ENCODE measurements at places on chromosomes 3 and 15.

- DNase-seq, result no peak
These were observed 214.7 kb downstream of the SHQ1 start for GRCh38 chr3:72633534-72633933.

- DNase-seq, result no peak
These were observed 1.1 kb downstream of the ATP13A4 start for GRCh38 chr3:193553586-193553985.

- no peak for DNase-seq
These were observed 159.1 kb upstream of the NANOGP8 start for GRCh38 chr15:35244227-35244626.

DNA sequence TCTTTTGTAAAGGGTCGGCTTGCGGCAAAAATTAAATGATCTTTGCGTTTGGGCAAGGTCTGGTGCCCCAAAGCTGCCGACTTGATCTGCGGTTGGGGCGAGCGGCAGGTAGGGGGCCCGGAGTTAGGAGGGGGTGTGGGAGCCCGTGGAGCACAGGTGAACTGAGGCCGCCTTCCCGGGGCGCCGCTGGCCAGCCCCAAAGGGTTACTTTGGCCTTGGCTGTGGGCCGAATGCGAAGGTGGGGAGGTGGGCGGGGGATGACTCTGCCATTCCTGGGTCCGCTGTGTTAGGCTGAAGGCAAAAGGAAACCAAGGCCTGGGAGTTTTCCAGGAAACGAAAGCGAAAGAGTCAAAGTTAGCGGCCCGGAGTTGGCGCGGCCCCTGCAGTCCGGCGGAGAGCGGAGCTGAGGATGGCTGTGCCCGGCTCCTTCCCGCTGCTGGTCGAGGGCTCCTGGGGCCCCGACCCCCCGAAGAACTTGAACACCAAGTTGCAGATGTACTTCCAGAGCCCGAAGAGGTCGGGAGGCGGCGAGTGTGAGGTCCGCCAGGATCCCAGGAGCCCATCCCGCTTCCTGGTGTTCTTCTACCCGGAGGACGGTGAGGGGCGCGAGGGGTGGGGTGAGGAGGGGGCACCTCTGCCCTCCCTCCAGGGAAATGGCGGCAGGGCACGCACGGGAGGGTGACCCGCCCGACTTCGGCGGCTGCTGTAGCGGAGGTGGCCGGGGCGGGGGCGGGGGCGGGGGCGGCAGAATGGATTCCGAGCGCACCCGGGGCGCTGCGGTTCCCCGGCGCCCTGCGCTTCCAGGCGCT is at the start of gene PARP14:
PARP14 (plus strand) TSS at position 365 of the 809 bp plus-strand sequence; CDS start at position 410, 45 bp downstream.
- peak; percentile 45 for DNase-seq

- DNase-seq, result no peak
These were observed 124.3 kb downstream of the ZNF280D start for GRCh38 chr15:56608993-56609392.

DNA sequence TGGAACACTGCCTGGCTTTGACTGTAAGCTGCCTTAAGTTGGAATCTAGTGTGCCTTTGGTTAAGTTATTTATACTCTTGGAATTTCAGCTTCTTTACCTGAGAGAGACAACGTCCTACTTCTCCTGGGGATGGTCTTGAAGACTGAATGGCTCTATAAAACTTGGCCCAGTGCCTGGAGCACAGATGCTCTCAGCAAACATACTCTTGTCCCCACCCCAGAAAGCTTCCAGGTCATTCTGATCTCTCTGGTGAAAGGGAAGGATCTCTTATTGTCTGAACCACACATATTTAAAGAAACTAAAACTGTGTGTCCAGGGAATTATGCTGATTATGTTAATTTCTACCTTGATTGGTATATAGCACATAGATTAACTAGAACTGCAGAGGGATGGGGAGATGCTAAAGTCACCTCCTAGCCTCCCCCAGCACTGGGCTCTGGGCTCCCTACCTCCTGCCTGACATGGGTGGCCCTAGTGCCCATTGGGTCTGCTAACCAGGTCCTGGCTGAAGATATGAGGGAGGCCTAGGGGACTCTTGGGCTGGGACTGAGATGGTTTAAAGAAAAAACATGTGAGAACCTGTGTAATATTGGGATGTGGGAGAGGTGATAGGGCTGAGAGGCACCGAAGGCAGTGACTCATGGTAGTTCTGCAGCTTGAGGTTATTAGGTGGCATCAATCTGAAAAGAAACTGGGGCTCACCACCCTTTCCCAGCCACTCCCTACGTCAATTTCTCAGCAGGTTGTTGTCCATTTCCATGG is 171.0 kb downstream of the RPLP1 start:
- DNase-seq, result no peak

GRCh38 chr3:42526616-42527367 is 24.3 kb downstream of the VIPR1 start:
- peak; percentile 13 for DNase-seq

DNA sequence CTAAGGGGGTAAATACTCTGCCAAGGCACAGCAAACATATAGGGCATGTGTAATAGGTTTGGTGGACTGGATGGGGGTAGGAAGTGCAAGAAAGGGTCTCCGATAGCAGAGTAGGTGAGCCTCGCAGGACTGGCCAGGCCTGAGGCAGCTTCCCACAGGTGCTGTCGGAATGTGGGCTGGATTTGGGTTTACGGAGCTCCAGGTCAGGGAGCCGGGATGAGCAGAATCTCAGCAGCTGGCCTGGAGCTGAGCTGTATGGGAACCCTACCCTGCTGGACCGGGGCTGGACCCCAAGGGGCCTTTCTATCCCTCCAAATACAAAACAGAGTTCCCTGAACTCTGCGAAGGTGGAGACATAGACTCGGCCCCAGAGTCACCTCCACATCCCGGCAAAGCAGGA is 15.0 kb downstream of the KLF15 start:
- DNase-seq, result no peak

DNA sequence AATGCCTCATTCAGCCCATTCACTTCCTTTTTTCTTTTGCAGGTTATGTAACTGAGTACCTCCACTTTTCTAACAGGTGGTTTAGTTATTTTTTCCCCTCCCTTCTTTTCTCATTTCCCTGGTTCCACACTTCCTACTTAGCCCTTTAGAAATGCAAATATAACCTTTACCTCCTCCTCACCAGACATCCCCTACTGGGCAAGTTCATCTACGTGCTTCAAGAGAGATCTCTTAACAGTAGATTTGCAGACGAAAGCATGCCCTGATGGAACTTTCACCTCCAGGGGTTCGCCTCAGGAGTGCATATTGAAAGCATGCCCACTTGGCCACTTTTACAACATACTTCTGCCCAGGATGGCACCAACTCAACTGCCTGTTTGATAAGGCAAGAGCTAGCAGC is 314.1 kb upstream of the LRRC3B start:
- no peak for DNase-seq

GRCh38 chr3:143978263-143978631 is 6.6 kb downstream of the DIPK2A start:
- no peak for DNase-seq

GRCh38 chr3:126939733-126940132 is 43.2 kb upstream of the PLXNA1 start:
- DNase-seq, result no peak

GRCh38 chr3:99505200-99505599 is 133.2 kb upstream of the COL8A1 start:
- DNase-seq, result no peak

DNA sequence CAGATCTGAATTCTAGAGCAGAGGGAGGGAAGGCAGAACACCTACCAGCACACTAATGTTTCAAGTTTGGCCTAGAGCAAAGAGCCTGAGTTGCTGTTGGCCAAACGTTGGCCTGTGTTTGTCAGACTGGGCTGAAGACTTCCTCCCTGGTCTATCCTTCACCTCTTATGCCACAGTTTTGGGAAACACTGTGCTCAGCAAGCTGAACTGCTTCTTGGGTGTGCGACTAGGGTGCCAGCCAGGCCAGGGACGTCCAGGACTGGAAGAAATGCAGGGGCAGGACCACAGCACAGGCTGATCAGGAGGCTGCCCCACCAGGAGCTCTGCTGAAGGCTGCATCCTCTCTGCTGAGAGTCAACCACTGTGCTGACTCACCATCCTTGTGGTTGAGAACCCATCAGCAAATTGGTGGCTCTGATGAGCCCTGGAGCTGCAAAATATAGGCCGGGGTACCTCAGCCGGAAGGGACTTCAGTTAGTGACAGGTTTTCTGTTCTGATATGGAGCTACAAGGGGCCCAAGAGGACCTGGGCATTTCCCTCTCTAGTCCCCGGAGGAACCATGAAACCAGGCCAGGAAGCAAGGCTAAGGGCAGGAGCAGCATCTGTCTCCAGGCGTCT is 131.6 kb upstream of the RASGRP1 start:
- DNase-seq, result no peak

- DNase-seq, result no peak
These were observed 249.0 kb downstream of the NFKBIZ start for GRCh38 chr3:102098130-102098885.

DNA sequence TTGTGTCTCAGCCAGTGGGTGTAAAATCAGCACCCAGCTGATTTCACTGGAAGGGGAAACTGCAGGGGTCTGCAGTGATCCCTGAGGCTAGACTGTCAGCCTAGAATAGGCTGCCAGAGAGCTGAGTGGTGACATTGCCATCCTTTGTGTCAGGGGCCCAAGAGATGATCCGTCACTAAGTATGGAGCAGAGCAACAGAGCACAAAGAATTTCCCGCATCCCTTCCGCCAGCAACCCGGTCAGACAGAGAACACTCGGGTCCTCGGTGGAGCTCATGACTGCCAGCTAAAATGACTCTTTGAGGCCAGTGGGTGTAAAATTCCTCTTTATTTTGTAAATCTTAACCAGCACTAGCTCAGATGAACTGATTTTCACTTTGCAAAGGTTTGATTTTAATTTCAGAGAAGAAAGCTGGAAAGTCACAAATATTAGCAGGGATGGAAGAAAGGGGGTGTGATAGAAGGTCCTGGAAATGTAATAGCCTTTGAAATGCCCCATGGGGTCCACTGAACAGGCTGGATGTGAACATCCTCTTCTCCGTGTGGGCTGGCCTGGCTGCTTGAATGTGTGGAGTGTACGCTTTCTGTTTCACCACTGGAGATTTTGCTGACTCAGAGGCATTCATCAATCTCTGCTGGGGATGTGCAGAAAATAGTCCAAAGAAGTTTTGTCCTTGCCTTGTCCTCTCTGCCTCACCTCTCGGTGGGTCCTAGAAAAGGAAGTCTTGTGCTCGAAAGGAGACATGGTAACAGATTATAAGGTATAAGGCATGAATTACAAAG is 138.8 kb downstream of the SV2B start:
- DNase-seq, result no peak

- DNase-seq, result no peak
These were observed 369 bp upstream of the U2SURP start for GRCh38 chr3:143001034-143001368.

GRCh38 chr3:25580534-25580933 is 84.2 kb downstream of the TOP2B start:
- no peak for DNase-seq

DNA sequence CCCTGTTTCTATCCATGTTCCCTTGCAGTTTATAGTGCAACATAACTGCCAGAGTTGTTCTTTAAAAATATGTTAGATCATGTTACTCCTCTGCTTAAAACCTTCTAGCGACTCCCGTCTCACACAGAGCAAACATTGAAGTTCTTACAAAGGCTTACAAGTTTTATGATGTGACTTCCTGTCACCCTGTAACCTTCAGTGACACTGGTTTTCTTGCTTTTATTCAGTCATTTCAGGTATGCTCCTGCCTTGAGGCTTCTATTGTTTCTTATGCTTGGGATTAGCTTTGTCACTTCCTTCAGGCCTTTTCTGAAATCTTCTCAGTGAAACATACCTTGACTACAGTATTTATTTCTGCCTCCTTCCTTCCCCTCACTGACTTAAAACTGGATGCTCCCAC is 252.1 kb downstream of the DOCK3 start:
- DNase-seq, result no peak

DNA sequence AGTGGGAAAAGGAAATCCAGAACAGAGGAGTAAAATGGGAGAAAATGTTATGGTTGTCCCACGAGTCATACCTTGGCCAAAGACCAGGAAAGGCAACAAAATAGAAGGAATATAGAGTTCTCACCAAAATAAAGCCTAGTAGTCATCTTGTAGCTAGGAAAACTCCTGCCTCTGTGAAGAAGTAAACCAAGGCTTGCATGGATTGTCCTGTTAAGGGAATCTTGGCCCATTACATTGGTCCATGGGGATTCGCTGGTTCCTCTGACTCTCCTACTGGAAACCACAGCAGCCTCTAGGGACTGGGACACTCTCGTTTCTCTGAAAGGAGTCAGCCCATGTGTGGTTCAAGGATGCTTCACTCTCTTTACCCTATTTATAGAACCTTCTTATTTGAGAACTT is 62.9 kb upstream of the FNDC3B start:
- DNase-seq, result no peak

DNA sequence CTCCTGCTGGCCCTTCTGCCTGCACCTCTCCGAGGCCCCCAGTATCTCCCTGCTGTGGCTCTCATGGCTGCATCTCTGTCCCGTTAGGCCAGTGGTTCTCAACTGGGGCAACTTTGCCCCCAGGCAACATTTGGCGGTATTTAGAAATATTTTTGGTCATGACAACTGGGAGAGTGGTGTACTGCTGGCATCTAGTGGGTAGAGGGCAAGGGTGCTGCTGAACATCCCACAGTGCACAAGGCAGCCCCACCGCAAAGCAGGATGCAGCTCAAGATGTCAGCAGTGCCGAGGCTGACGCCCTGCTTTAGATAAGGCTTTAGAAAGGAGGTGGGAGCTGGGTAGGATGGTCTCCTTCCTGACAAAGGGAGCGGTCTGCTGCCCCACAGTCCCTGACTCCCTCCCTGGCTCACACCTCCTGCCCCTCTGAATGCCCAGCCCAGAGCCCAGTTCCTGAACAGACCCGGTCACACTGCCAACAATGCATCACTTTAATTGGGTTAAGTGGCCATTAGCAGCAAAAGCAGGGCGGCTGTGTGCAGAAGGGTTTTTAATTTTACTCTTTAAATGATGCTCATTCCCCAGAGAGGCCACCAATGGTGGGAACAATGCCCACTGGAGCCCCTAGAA is 68.8 kb upstream of the TMEM115 start:
- DNase-seq, result no peak

- DNase-seq, result no peak
These were observed 12.1 kb upstream of the SIAH2 start for GRCh38 chr3:150775001-150775599.

DNA sequence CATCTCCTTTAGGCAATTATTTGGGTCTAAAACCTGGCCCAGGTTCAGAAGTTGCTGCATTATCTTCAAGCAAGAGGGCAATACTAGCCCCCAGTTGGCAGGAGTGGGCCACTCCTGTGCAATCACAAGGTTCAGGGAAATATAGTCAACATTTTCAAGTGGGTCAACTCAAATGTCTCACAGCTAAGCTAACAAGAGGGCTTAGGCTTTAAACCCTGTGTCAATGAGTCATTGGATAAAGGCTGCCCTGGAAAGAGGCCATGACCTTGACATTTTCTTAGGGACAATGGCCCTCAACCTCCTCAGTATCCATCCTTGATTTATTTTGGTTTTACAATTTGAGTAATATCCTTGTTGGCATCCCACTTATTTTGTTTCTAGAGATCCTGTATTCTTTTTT is 73.5 kb upstream of the DCP1A start:
- DNase-seq, result no peak

- DNase-seq, result no peak
These were observed 27.3 kb upstream of the ST3GAL6 start for GRCh38 chr3:98735761-98736269.

GRCh38 chr15:37368961-37369360 is 268.6 kb upstream of the MEIS2 start:
- no peak for DNase-seq
